ENCODE measurements at places on chromosomes 12 and 14.

DNA sequence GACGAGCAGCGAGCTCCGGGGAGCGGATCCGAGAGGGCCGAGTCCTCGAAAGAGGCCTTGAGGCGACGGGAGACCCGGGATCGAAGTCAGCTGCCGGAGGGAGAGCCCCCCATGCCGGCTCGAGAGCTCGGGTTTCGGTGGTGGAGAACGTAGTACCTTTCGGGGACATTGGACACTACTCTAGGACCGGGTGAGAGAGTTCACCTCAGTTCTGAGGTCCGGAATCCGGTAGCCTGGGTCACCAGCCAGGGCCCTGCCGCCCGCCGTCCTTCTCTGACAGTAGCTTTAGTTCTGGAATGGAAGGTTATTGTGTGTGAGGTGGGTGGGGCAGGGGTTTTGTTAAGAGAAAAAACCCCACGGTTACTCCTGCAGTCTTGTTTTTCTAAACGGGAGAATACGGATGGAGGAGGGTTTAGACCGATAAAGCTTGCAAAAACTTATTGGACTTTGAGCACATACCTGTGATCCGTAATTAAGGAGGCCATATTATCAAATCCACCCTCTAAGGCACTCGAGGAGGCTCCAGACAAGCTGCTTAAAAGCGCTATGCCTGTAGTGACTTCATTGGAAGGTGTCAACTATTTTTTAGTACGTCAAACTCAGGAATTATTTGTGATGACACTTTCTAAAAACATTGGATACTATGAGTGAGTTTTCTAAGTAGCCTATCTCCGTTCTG lies 765 bp downstream of the SCYL2 start:
- DNase-seq: peak; percentile 12

DNA sequence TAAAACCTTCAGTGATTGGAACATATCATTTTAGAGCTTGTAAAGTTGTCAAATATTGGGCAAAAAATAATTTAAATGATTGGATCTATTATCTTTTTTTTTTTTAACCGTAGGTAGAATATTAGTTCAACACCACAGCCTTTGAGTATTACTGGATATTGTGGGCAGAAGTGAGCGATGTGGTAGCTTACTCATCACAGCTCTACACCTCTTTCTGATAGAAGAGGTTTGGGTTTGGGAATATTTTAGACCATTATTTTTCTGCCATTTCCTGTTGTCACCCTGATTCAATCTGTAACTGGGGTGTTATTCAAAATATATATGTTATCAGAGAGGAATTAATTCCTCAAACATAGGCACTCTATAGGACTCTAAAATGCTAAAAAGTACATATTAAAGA lies 34.8 kb upstream of the SLC38A2 start:
- no peak for DNase-seq

DNA sequence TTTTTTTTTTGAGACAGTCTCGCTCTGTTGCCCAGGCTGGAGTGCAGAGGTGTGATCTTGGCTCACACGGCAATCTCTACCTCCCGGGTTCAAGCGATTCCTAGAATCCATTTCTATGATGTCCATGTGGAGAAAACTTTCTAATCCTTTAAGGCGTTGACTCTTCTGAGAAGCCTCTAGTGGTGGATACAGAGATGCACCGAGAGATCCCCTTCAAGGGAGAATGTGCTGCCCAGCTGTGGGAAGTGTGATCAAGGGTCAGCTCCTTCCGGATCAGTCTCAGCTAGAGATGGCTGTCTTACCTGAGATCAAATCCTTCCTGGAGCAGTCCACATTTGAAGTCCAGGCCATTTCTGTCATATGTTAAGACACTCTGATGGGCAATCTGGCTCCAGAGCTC lies 92.7 kb upstream of the HECTD1 start:
- no peak for DNase-seq

DNA sequence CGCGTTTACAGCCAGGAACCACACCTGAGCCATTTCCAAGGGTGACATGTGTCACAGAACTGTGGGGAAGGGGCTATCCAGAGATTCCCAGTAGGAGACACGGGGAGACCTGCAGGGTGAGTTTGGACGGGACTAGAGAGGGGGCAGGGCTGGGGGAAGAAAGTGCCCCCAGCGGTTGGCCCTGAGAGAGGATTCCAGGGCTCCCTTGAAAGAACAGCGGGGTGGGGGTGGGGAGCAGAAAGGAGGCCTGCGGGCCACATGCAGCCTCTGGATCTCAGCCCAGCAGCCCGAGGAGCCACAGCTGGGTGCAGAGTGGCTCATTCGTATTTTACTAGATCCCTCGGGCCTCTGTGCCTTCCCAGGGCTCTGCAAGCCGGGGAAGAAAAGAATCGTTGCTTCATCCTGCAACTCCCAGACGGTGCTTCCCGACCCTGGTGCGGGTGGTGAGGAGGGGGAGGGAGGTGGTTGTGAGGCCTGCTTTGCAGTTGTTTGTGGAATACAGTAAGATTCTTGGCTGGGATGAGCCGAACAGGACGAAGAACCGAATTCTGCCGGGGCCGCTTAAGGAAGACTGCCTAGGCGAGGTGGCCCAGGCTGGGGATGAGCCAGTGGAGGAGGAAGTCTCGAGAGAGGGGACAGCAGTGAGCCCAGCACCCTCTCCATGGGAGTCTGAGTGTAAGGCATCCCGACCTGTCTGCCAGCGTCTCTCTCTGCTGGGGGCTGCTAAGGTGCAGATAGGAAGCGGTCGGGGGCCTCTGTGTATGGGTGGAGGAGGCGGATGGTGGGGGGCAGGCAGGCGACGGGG lies 36.1 kb upstream of the ANKRD9 start:
- no peak for DNase-seq

DNA sequence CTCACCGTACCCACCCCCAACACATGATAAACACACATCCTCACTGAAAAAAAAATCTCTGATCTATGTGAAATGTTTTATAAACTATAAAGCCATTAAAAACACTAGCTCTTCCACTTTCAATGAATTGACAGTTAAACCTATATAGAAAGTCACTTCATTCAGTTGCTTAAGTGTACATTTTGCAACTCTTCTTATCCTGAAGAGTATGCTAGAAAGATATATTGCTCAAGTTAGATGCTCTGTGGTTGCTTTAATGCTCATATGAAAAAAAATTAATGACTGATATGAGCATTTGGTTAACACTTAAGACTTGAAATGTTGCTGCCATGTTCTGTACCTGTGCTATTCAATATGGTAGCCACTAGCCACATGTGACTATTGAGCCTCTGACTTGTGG lies 21.0 kb upstream of the MIA2 start:
- no peak for DNase-seq

- no peak for DNase-seq
Measured at GRCh38 chr12:121390856-121391255, 9.1 kb upstream of the RNF34 start.

DNA sequence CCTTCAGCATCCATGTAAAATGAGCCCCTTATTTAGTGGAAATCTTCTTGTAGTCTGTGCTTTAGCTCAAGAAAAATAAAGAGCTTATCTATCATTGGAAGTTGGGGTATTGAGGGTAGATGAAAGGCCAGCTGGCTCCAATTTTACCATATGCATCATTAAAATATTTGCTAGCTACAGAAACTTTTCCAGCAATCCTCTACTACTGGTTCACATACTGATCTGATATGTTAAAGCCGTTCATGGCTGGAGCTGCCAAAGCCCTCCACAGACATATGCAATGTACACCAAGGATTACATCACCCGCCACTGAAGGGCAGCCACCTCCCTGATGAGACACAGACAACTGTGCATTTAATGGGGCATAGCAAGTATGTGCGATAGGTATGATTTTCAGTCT lies 1205.3 kb downstream of the GALC start:
- no peak for DNase-seq

DNA sequence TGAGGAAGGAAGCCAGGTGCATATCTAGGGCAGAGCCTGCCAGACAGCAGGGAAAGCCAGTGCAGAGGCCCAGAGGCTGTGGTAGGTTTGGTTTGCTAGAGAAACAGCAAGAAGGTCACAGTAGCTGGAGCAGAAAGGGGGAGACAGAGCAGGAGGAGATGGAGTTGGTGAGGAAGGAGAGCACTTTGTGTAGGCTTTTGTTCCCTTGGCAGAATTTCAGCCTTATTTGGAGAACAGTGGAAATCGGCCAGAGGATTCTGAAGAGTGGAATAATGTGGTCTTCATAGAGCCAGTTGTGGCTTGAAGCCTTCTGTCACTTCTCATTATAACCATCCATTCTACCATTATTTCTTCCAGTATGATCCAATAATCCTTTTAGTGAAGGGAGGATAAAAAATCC lies 212.9 kb upstream of the FAR2 start:
- DNase-seq: no peak

DNA sequence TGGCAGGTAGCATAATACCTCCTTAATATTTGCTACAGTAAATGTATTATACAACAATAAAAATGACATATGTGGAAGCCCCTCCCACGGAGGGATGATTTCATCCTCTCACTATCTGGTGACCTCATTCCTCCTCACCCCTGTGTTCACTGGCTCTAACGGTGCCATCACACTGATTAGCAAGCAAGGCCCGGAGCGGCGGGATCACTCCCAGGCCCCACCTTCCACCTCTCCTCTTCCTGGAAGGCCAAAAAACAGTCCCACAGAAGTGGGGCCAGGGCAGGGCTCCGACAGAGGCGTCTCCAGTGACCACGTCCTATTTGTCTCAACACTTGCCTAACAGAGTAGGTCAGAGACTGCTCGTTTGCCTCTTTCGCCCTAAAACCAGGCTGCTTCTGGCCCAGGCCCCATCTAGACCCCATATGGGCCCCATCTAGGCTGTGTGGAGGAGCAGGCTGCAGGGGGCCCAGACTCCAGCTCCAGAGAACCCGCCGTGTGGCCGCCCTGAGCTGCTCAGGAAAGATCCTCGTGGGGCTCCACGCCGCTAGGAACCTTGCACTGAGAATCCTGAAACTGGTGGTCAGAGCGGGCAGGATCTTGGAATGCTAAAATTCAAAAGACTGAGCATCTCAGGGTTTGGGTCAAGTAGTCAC lies 3.7 kb downstream of the SELPLG start:
- peak; percentile 31 for DNase-seq

DNA sequence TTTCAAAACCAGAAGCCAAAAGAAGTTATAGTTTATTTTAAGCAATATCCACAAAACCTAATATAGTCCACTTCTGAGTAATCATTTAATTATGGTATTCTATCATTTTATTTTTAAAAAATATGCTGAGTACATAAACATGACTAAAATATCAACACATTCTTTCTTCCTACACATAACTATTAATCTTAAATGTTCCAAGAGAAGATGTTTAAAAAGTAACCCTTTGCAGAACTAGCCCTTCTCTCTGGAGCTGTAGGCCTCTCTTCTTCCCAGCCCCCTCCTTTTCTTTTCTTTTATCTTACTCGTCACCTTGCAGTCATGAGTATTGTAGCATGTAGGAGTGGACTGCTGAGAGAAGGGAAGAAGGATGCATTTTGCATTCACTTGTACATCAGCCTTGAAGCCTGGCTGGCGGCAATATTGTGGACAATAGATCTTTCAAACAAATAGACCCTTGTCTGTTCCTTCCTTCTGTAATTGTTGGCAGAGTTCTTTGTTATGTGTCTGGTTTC lies 941.9 kb downstream of the NRXN3 start:
- DNase-seq: no peak

DNA sequence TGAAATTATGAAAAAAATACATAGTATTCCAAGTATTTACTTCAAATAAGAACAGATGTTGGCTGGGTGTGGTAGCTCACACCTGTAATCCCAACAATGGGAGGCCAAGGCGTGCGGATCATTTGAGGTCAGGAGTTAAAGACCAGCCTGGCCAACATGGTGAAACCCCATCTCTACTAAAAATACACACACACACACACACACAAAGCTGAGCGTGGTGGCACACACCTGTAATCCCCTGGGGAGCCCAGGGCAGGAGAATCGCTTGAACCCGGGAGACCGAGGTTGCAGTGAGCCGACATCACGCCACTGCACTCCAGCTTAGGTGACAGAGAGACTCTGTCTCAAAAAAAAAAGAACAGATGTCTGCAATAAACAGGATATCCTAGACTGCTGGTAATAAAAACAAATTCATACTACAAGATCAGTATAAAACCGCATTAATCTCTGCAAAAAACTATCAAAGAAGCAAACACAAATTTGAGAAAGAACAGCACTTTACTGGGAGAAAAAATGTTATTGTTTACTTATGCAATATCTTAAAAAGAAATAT lies 23.8 kb downstream of the EEA1 start:
- DNase-seq: no peak

GRCh38 chr12:12032260-12032791 lies 38.4 kb upstream of the BCL2L14 start:
- DNase-seq: no peak

GRCh38 chr12:103833095-103833775 lies 7.8 kb downstream of the NT5DC3 start:
- DNase-seq: no peak

GRCh38 chr14:35159742-35160409 lies 37.5 kb downstream of the PRORP start:
- no peak for DNase-seq

DNA sequence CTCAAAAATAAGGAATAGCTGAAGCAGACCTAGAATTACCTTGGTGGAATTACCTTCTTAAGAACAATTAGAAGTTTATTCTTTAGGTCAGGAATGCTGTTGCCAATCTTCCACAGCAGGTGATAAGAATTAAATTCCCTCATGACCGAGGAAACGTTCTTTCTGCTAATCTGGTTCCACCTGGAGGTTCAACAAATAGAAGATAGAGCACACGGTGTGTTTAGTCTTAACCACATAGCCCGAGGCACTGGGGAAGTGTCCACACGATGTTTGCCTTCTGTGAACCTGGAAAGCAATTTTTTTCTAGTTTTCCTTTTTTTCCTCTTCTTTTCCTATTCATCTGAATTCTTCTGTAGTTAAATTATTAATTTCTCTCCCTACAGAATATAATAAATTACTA lies 906.9 kb downstream of the NRXN3 start:
- DNase-seq: no peak

GRCh38 chr12:26524862-26525465 lies 308.0 kb downstream of the ITPR2 start:
- DNase-seq: no peak

- DNase-seq: no peak
Measured at GRCh38 chr12:52259657-52260243, 14.7 kb upstream of the KRT86 start.

DNA sequence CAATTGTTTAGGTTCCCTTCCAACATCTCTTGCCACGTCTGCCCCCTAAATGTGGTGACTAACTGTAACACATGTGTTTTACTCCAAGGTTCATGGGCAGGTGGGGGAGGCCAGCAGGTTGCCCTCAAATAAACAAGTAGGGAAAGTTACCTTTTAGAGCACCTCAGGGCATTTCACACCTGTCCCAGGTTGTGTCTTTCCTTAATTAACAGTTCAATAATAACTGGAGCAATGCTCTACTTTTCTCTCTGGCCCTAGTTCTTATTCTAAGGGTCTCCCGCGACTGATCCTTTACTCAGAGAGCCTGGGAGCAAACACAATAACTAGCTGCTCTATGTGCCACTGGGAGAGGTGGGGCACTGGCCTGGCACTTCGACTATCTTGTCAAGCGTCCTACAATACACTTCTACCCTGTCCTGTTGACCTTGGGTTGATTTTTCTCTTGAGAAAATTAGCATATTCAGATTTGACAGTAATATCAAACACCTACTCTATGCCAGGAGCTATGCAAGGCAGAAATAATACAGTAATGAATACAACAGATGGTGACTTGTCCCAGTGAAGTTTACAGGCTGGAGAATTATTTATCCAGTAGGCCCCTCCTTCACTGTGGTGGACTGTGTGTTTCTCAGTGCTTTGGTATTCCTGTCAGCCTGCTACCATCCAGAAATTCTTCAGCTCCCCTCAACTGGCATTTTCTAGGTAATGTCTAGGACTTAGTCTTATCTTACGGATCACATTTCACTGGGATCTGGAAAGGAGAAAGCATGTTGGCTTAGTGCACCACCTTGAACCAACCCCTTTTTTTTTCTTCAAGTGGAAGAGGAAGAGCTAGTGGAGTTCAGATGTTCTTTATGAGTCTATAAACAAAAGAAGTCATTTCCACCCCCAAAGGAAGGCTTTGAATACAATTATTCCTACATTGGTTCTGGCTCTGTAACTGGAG lies 202.6 kb downstream of the CRADD start:
- DNase-seq: no peak

Data from stimulated activated CD4-positive, alpha-beta T cell treated with anti-CD3 and anti-CD28 coated beads, TNF-alpha, amount 100 ng/mL, for 4 hours (primary cell).